HCT116 (cell line): ENCODE measurements at places on chromosomes 7 and 10. TPM values are rescaled to one million over a fixed set of nuclear protein-coding genes. Genes with fewer than 3 reads are reported as not detected.

GRCh38 chr10:126114884-126115555, 218.7 kb downstream of the FANK1 start:
- peaks cover 24% of the 10 kb centered on the region for H3K27me3 ChIP-seq
- no peak for DNase-seq

GRCh38 chr7:2503056-2503941, 16.3 kb upstream of the LFNG start:
- no peaks in the 10 kb centered on the region for H3K27me3 ChIP-seq
- no peaks in the 10 kb centered on the region for H3K4me1 ChIP-seq
- DNase-seq: no peak
- H3K4me3 ChIP-seq: no peak overlapping the region
- no peaks in the 10 kb centered on the region for H3K36me3 ChIP-seq

DNA sequence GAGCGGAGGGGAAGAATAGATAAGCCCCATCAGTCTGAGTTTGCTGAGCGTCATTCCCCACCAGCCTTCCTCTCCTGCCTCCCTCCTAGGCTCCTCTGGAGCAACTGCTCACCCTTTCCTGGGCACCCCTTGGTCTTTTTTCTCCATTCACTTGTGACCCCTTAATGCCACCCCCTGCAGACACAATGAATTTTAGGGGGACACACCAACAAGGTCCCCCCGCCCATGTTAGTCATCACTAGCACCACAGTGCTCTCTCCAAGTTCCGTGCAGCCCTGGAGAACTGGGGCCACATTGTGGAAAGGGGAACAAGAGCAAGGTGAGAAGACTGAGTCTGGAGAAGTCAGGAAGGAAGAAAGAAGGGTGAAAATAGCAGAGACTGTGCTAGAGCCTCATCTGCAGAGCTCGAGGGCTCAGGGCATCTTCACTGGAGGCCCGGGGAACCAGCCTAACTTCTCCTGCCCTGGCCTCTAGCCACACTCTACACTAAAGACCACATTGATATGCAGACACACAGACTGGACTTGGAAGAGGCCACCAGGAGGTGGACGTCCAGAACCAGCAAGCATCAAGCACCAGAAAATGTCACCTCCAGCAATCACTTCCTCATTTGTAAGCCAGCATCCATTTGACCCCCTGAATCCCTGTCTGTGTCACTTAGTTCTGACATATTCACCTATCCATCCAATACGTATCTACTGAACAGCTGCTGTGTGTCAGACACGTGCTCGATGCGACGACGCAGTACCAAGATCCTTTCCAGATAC, 17.5 kb downstream of the RGR start:
- no peaks in the 10 kb centered on the region for H3K4me1 ChIP-seq
- H3K4me3 ChIP-seq: no peak overlapping the region
- H3K27ac ChIP-seq: no peak overlapping the region

DNA sequence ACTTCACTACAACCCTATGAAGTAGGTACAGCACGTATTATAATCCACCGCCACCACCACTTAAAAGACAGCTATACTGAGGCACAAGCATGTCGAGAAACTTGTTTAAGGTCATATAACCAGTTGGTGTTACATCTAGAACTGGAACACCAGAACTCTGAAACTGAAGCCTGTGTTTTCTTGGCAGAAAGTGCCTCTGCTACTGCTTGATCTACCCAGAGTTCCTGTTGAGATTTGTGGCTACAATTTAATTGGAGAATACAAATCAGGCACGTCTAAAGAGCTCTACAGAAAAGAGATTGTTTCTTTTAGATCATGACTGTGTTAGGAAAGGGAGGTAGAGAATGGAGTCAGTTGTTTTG, 4.3 kb upstream of the ADD3 start:
- no peak overlapping the region for H3K27ac ChIP-seq
- peaks cover 13% of the 10 kb centered on the region for H3K4me1 ChIP-seq
- no peak overlapping the region for H3K4me3 ChIP-seq
- H3K36me3 ChIP-seq: no peaks in the 10 kb centered on the region
- H3K27me3 ChIP-seq: no peaks in the 10 kb centered on the region
- no peak for DNase-seq

The FKBP6 gene
- not detected for total RNA-seq

The SPDYE9 gene
- not detected for total RNA-seq

The CFAP70 gene
- 2.9 TPM for total RNA-seq
